ENCODE measurements at places on chromosomes 6 and 20. TPM values are rescaled to one million over a fixed set of nuclear protein-coding genes. Genes with fewer than 3 reads are reported as not detected.

The CCN6 gene
- not detected for total RNA-seq

The EBF4 gene
- total RNA-seq, result 1.8 TPM

The ESF1 gene
- total RNA-seq, result 20.4 TPM

The MED23 gene
- total RNA-seq, result 30.3 TPM

The OSBPL2 gene
- total RNA-seq, result 21.4 TPM
